ENCODE measurements at places on chromosomes 2 and 18.
A peak's percentile ranks its signal among the peaks of the same experiment; 100 is the strongest.

GRCh38 chr18:63892566-63892965 lies 5.1 kb downstream of the SERPINB2 start:
- no peak for DNase-seq

- DNase-seq, result no peak
Measured at GRCh38 chr2:31828891-31829290, 181.9 kb downstream of the MEMO1 start.

- DNase-seq, result no peak
Measured at GRCh38 chr2:204885747-204886146, 340.5 kb downstream of the PARD3B start.

GRCh38 chr2:237765875-237766274 lies 32.7 kb upstream of the RBM44 start:
- no peak for DNase-seq

DNA sequence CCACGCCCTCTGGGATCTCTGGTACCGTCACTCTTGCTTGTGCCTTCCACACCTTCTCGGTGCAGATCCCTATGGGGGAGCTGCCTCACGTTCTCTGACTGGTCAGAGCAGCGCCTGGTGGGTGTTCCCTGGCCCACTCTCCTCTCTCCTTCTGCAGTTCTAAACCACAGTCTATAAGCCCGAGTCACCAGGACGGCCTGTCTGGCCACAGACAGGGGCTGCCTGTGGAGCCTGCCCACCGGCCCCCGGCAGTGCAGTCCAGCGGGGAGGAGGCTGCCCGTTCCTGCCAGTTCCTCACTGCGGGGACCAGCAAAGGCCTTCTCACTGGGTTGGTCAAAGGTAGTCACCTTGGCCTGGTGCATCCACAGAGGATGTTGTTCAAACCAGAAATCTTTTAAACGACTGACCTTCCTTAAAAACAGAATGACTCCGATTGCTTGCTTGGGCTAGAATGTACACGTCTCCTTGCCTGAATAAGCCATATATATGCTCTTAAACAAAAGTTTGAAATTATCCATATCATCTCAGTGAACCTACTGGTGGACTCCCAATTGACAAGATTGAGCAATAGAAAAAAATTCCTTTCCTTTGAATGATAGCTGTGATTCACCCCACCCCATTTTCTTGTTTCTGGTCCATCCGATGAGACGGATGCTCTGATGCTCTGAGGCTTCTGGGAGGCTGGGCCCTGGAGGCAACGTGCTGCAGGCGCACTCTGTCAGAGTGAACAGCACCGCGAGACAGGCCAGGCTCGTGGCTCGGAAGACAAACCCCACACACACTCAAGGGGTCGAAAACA lies 61.2 kb downstream of the RALBP1 start:
- DNase-seq, result peak; percentile 31

GRCh38 chr2:151337643-151338042 lies 19.7 kb upstream of the TNFAIP6 start:
- no peak for DNase-seq

DNA sequence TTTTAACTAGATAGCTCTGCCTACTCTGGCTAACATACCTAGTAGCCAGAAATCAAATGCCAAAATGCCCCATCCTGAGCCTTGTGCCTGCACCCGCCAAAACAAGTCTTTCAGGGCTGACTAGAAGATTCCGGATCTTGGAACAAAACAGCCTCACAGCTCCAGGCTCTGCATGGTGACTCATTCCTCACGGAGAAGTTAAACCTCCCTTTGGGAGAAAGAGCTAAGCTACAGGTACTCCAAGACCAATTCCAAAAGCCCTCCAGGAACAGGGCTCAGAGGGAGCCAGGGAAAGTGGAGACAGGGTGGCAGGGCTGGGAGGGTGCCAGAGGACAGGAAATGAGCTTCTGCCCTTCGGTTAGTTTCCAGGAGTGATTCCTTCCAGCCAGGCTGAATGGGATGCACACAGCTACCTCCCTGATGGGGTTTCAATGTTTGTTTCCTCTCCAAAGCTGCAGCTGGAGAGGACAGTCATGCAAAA lies 295.6 kb downstream of the TNS1 start:
- no peak for DNase-seq

GRCh38 chr2:205934443-205934842 lies 151.5 kb downstream of the INO80D start:
- DNase-seq, result no peak

- DNase-seq, result no peak
Measured at GRCh38 chr2:24485197-24485596, 5.9 kb upstream of the NCOA1 start.

GRCh38 chr2:64143169-64144056 lies 807 bp downstream of the PELI1 start:
- DNase-seq, result no peak

- DNase-seq, result no peak
Measured at GRCh38 chr2:190005513-190005912, 57.0 kb downstream of the MSTN start.

- no peak for DNase-seq
Measured at GRCh38 chr2:46497766-46498165, 18.4 kb downstream of the TMEM247 start.

DNA sequence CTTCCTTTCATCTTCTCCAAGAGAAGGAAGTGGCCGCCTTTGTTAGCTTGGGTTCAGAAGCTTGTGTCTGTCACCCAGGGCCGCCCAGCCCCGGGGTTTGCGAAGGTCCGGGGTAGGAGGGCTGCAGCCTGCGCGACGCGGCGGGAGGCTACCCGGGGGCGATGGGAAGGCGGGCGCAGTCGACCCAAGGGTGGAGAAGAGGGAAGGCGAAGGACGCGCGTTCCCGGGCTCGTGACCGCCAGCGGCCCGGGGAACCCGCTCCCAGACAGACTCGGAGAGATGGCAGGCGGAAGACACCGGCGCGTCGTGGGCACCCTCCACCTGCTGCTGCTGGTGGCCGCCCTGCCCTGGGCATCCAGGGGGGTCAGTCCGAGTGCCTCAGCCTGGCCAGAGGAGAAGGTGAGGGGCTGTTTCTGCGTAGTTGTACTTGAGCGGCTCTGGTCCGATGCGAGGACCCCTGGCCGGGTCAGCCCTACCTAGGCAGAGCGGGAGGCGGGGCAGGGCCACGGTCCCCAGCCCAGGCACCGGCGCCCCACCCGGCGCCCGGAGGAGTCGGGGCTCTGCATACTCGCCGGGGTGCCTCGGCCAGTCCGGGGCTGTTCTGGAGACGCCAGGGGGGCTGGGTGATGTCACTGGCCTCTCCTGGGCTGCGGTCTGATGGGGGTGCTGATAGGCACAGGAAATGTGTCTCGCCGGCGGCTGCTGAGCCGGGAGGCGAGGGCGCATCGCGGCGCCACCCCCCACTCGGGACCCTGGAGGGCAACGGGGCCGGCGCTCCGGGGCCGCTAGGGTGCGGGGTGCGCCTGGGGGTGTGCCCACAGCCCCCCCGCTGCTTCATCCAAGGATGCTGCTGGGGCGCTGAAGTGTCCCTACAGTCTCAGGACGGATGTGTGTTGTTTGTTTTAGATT lies at the start of gene QPCT:
Gene QPCT (plus strand): TSS at position 178 of the 909 bp plus-strand sequence. CDS start 102 bp downstream, at position 280.
- DNase-seq, result no peak

DNA sequence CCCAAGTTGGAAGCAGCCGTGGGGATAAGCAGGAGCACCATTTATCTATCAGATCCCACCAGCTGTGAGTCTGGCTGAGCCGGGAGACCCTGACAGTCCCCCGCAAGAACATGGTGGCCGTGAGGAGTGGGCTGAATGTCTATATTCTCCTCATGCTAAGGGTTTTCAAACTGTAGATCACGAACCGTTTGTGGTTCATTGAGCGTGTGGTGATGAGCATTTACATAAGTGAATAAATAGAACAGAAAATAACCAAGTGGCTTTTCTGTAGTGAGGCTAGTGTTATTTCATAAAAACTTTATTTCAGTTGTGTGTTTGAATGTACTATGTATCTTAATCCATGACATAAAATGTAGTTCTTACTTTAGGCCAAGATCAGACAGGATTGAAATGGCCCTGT lies 190.2 kb upstream of the APCDD1 start:
- no peak for DNase-seq

- no peak for DNase-seq
Measured at GRCh38 chr2:102619414-102620319, at the start of gene SLC9A2. Gene SLC9A2 (plus strand): TSS chr2:102619553. CDS start chr2:102619849, 296 bp downstream.

Data from skeletal muscle cell (primary cell).